ENCODE measurements at places on chromosomes 6 and 20.

DNA sequence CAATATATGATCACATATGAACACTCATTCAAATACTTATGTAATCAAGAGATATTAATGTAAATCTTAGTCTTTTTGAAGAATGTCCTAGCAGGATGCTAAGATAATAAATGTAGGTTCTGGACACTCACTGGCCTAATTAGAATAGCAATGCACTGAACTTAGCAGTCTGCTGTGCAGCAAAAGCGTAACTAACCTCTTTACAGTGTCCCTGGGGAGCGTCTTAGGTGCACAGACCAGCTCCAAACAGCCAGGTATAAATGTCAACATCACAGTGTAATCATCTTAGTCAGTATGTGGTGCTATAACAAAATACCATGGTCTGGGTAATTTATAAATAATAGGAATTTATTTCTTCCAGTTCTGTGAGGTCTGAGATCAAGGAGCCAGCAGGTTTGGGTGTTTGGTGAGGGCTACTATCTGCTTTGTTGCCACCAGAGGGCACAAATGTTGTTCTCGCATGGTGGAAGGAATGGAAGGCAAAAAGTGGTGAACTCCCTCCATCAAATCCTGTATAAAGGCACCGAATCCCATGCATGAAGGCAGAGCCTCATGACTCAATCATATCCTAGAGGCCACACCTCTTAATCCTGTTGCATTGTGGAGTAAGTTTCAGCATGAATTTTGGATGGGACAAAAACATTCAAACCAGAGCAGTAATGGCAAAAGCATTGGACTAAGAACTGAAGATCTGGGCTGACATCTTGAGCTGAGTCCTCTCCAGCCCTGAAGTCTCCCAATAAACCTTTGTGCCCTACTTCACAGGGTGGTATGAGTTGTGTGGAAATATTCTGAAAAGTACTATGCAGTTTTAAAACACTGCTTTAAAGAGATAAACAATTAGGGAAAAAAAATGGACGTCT lies 41.8 kb upstream of the FOXO3 start:
- peak; percentile 33 for DNase-seq

GRCh38 chr6:57172136-57173055 lies at the start of gene BAG2:
Gene BAG2, plus strand, starts transcription at chr6:57172326. Its CDS starts 372 bp downstream, at chr6:57172698.
- peak; percentile 96 for DNase-seq

GRCh38 chr6:169862892-169863525 lies 111.6 kb downstream of the ERMARD start:
- no peak for DNase-seq

DNA sequence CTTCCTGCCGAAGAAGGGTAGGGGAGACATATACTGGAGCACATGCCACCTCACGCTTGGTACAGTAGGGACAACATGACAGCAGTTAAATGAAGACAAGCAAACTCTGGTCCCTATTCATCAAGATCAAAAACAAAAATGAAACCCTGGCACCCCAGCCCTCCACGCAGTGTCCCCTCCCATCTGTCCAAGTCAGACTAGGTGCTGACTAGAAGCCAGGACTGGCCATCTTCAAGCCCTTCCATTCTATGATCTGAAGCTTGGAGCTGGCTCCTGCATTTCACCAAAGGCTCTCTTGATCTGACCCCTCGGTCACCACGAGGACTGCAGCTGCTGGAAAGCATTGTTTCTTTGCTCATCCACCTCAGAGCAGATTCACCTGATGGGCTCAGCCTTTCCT lies 158.9 kb upstream of the GGTLC1 start:
- no peak for DNase-seq

DNA sequence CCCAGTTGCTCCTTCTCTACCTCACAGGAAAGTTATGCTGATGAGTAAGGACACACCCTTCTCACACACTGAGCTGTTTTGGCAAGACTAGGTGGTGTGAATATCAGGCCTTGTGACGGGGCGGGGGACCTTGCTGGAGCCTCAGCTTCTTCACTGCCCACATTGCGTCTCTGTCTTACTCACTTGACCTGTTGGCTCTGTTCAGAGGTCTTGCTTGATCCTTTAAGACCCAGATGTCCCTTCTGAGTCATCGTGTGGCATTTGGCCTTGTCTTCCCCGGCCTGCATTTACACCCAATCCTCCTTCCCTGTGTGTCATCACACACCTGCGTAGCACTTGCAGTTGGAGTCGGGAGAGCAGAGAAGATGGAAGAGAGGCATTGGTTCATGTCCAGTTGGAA lies 8.3 kb upstream of the PRND start:
- no peak for DNase-seq

DNA sequence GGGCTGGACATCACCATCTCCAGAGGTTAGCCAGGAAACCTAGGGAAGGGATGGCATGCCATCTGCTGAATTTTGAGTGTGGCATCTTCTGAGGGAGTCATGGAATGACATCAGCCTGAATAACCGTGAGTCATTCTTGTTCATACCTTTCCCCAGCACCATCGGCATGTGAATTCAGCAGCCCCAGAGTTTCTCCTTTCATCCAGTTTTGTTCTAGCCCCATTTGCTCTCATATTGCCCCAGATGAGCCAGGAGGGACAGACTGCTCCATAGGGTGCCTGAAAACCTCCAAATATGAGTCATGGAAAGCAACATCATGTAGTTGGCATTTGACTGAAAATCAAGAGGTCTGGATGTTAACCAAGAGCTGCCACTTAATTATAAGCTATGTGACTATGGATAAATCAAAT lies 219.2 kb upstream of the SGK1 start:
- DNase-seq: no peak

- no peak for DNase-seq
Observed at GRCh38 chr6:21469213-21469612, 124.3 kb upstream of the SOX4 start.

- DNase-seq: peak; percentile 72
Observed at GRCh38 chr6:113629975-113630737, 227.0 kb upstream of the MARCKS start.

DNA sequence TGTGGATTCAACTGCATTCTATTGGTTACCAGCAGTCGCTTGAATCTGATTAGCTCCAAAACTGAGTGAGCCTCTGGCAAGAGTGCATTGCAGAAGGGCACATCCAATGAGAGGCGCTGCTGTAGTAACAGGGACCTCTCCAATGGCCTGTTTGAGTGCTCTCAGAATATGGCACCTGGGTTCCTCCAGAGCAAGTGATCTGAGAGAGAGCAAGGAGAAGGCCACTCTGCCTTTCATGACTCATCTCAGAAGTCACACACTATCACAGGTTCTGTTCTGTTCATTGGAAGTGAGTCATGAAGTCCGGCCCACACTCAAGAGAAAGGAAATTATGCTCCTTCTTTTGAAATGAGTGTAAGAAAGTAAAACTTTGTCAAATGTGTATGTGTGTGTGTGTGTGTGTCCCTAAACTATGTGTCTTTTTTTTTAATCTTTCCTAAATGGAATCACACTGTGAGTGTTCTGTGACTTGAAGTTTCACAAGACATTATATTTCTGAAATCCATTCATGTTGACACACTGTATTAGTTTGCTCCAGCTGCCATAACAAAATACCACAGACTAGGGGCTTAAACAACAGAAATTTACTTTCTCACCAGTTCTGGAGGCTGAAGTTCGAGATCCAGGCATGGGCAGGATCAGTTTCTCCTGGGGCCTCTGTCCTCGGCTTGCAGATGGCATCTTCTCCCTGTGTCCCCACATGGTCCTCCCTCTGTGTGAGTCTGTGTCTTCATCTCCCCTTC lies 138.3 kb upstream of the CDYL start:
- peak; percentile 69 for DNase-seq

DNA sequence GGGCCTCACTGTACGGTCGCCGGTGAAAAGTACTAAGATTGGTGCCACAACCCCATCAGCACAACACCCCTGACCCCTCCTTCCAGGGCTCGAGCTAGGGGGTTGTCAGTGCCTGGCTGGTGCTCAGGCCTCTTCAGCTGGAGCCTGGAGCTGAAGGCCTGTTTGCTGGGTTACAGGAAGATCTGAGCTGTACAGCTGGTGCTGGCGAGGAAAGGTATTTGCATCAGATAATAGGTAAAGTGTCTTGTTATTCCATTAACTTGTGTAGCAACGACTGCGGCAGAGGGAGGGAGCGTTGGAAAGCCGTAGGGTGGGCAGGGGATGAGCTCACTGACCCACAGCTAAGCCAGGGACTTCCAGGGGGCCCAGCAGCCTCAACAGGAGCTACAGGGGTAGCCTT lies 15.8 kb upstream of the SIRPA start:
- no peak for DNase-seq

GRCh38 chr6:53979468-53980067 lies 131.7 kb upstream of the MLIP start:
- DNase-seq: peak; percentile 54

DNA sequence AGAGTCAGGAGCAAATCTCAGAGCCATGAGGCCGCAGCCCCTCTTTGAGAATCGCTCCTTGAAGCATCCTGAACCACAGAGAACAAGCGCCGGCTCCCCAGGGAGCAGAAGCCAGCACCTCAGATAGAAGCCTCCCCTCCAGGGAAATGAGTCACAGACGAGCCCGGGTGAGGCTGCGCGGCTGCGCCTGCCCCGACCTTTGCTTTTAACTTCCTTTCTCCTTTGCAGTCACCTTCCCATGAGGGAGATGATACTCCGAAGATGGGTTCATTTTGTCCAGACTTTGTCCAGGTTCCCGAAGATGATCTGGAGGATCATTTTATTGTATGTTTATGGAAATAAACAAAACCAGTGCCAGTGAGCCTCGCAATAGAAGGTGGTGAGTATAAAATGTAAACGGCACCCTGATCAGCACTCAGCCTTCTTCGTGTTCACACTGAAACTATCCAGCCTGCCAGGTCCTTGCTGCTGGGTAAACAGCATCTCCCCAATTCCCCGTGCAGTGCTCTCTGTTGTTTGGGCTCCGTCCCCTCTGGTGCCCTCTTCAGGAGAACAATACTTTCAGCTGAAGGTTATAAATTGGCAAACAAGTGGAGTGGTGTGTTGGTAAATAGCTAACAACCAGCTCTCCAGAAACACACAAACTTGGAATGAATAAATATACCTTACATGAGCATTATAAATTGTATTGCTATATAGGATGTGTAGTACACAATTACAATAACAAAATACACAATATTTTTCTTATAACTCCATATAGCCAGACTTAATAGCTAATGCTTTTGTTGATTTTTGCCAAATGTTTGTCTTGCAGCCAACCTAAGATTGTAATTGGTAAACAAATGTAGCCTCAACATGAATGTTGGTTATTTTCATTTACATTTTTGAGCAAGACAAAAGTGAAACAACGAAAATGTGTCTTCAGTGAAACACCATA lies 41.4 kb upstream of the TMEM181 start:
- peak; percentile 93 for DNase-seq

- no peak for DNase-seq
Observed at GRCh38 chr6:37693546-37694250, 4.0 kb downstream of the MDGA1 start.

GRCh38 chr20:24789877-24790276 lies 159.2 kb upstream of the CST7 start:
- DNase-seq: no peak

DNA sequence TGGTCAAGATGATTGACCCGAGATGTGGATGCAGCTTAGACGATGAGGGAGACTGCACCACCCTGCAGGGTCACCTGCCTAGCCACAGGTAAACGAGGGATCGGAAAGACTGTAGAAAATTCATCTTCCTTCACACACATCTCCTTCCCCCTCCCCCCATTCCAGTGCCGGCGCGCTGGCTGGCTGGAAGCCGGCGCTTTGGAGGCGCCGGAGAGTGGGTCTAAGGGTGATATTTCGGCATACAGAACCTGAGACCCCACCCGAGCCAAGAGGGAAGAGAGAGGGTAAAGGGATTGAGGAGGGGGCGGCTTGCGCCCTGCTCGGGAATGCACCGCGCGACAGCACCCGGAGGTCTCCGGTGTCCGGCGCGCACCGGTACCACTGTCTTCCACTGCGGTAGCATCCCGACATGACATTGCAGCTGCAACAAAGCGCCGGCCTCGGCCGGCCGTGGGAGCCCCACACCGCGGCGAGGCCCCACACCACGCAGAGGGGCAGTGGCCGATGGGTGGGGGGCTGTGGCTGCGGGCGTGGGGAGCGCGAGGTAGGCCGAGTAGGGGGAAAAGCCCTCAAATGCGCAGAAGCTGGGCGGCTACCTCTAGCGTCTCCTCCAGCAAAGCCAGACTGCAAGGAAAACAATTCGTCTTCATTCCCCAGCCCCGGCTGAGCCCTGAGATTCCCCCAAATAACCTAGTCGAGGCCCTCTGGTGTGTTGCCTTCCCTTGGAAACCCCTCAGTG lies 984 bp downstream of the TNFRSF21 start:
- no peak for DNase-seq

DNA sequence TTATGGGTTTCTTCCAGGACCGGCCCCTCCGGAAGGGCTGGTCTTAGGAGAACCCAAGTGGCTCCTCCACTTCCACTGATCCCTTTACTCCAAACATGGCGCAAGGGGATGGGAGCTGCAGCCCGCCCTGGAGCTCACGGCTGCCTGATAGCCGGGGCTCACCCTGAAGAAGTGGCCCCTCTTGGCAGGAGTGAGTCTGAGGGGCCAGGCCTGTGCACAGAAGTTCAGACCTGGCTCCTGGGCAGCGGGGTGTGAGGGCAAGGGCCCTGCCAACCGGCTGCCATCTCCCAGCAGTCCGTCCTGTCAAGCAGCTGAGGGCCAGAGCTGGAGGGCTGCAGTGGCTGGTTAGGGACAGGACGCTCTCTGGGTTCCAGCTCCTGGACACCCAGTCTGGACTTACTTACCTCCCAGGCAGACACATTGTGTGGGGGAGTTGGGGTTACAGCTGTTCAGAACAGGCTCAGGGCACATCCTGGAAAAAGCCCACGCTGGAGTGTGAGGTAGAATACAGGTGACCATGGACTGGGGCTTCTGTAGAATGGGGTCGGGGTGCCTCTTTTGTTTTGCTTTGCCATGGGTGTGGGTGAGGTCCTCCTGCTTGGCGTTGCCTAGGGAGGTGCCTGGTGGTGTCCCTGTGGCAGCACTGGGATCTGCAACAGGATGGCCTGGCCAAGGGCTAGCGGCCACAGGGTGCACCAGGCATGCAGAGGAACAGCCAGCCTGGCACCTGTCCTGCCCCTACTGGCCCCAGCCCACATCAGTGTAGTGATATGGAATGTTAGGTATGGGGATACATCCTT lies 88.4 kb downstream of the ASXL1 start:
- DNase-seq: no peak

GRCh38 chr6:81228912-81229555 lies 523.4 kb downstream of the TENT5A start:
- no peak for DNase-seq

DNA sequence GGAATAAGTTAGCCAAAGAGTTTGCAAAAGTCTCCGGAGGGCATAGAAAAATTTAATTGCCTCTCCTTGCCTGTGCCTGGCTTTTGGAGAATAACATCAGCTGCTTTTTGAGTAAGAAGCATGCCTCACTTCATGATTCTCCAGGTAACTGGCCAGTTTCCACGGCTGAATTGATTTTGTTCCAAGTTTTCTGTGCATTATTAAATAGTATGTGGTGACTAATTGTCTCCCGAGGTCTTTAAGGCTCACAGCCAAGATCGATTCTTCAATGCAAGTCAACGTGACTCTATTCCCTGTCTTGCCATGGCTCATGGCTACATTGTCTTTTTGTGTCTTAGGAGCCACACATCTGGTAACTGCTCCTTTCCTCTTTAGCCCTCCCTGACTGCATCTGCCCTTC lies 54.2 kb downstream of the CNR1 start:
- no peak for DNase-seq

- no peak for DNase-seq
Observed at GRCh38 chr20:53080969-53081871, 109.1 kb downstream of the TSHZ2 start.

- no peak for DNase-seq
Observed at GRCh38 chr20:48584391-48585060, 243.3 kb downstream of the PREX1 start.

Data from GM12865 (cell line).